ENCODE measurements at places on chromosomes 11 and 22. TPM values are rescaled to one million over a fixed set of nuclear protein-coding genes. Genes with fewer than 3 reads are reported as not detected.

DNA sequence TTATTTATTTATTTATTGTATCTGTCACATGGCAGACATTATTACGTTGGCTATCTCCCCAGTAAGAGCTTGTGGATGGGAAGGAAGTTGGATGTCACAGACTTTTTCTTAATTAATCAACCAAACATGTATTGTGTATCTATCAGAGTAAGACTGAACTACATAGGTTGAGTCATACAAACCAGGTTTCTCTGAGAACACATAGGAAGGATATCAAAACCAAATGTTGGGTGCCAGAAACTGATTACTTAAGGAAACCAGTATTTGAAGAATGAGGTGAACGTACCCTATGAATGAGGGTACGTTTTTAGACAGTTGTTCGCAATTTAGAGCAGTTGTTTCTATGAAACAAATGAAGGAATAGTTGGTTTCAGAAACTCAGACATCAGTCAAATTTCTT, 136.4 kb downstream of the SLC17A6 start:
- DNase-seq: no peak

DNA sequence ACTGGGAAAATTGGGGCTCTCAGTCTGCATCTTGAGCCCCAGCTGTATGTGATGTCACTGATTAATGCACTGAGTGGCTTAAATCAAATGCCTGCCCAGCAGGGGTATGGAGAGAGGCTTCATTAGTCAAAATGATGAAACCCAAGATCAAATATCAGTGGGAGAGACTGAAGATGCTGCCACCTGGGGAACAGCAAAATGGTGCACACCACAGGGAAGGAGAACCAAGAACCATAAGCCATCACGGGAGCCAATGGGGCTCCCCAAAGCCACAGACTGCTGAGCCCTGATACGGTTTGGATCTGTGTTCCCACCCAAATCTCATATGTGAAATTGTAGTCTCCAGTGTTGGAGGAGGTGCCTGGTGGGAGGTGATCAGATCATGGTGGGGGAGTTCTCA, 85.6 kb downstream of the CTTN start:
- no peak for DNase-seq

The SPTBN2 gene
- 1.7 TPM for total RNA-seq

The LAMTOR1 gene
- 79.3 TPM for total RNA-seq
